Activated CD8-positive, alpha-beta memory T cell treated with anti-CD3 and anti-CD28 coated beads for 24 hours (primary cell): ENCODE measurements at places on chromosomes 4 and X.

DNA sequence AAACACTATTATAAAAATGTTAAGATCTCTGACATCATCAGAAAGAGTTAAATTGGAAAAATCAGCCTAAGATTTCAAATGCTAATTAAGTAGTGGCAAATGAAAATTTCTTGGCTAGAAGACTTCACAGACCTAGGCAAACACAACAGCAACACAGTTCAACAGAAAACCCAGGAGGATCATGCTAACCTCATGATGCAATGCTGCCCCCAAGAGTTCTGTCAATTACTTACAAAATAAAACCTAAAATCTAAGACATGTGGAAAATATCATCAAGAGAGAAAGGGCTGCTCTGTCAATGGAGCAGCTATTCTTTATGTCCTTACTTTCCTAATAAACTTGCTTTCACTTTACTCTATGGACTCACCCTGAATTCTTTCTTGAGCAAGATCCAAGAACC lies 21.0 kb downstream of the S100G start:
- DNase-seq: no peak

GRCh38 chr4:141081921-141082395 lies 51.3 kb downstream of the RNF150 start:
- DNase-seq: no peak

GRCh38 chrX:129360175-129360574 lies 163.1 kb downstream of the SMARCA1 start:
- peak; percentile 65 for DNase-seq

GRCh38 chrX:119672426-119672825 lies 20.5 kb downstream of the SEPTIN6 start:
- no peak for DNase-seq

- no peak for DNase-seq
Observed at GRCh38 chr4:10655968-10656367, 28.6 kb downstream of the CLNK start.

GRCh38 chrX:119218198-119218597 lies 17.9 kb upstream of the PGRMC1 start:
- DNase-seq: no peak

DNA sequence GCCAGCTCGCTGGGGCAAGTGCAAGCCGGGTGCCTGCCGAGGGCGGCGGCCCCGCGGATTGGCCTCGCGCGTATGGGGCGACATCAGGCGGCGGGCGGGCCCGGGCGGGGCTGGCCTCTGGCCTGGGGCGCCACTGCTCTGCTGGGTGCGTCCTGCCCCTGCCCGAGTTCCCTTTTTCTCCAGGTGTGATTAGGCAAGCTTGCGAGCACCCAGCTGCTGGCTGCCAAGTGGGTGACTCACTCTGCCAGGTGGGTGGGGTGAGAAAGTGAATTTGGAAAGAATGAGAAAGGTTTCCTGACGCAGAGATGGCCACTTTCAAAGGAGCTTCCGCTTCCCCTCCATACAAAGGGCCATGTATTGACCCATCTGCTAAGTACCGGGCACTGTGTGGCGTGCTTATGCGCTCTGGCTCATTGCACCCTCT lies 32.5 kb downstream of the FGFBP1 start:
- no peak for DNase-seq

GRCh38 chr4:157655096-157655809 lies 434.7 kb downstream of the GRIA2 start:
- DNase-seq: no peak

DNA sequence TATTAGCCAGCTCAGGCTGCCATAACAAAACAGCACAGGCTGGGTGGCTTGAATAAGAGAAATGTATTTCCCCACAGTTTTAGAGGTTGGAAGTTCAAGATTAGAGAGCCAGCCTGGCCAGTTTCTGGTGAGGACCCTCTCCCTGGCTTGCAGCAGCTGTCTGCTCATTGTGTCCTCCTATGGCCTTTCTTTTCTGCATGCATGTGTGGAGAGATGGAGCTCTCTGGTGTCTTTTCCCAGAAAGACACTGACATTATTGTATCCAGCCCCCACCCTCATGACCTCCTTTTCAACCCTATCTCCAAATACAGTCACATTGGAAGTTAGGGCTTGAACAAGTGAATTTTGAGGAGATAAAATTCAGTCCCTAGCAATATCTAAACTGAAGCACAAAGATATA lies 263.8 kb upstream of the PABPC4L start:
- no peak for DNase-seq

GRCh38 chr4:114317564-114317963 lies 281.0 kb upstream of the UGT8 start:
- no peak for DNase-seq

- no peak for DNase-seq
Observed at GRCh38 chr4:8532245-8532781, 47.9 kb upstream of the GPR78 start.
